Stimulated activated CD8-positive, alpha-beta memory T cell treated with anti-CD3 and anti-CD28 coated beads, Interleukin-4, amount 100 ng/mL, for 48 hours (primary cell): ENCODE measurements at places on chromosomes 4 and X.

- no peak for DNase-seq
These were observed 46.0 kb downstream of the TMA16 start for GRCh38 chr4:163540448-163540847.

- DNase-seq = no peak
These were observed 772.9 kb upstream of the SLIT2 start for GRCh38 chr4:19478791-19479190.

GRCh38 chrX:45517090-45517973 lies 316.7 kb upstream of the DIPK2B start:
- no peak for DNase-seq

GRCh38 chr4:37970702-37971101 lies 10.5 kb downstream of the PTTG2 start:
- peak; percentile 78 for DNase-seq

GRCh38 chr4:39668887-39669286 lies 29.0 kb upstream of the UBE2K start:
- DNase-seq = no peak

GRCh38 chrX:71098302-71098701 lies 2.7 kb downstream of the FOXO4 start:
- DNase-seq = peak; percentile 75

GRCh38 chr4:163500586-163500985 lies 6.1 kb downstream of the TMA16 start:
- DNase-seq = no peak

GRCh38 chr4:139184129-139184528 lies 7.1 kb upstream of the ELF2 start:
- no peak for DNase-seq

DNA sequence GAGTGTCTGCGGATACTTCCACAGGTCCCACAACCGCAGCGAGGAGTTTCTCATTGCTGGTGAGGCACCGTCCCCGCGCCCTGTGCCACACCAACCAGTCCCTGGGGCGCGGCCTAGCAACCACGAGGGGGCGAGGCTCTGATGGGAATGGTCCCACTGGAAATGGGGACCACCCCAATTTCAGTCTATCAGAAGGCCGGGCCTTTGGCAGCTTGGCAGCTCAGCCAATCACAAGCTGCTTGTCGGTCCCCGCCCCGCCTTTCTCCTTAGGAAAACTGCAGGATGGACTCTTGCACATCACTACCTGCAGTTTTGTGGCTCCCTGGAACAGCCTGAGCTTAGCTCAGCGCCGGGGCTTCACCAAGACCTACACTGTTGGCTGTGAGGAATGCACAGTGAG lies 3.0 kb downstream of the TIMP1 start:
- DNase-seq = no peak

GRCh38 chr4:16206848-16207247 lies 19.4 kb downstream of the TAPT1 start:
- DNase-seq = no peak
